ENCODE measurements at places on chromosomes 3 and 15.

- no peak for DNase-seq
Observed at GRCh38 chr3:119796368-119796767, 14.5 kb downstream of the NR1I2 start.

DNA sequence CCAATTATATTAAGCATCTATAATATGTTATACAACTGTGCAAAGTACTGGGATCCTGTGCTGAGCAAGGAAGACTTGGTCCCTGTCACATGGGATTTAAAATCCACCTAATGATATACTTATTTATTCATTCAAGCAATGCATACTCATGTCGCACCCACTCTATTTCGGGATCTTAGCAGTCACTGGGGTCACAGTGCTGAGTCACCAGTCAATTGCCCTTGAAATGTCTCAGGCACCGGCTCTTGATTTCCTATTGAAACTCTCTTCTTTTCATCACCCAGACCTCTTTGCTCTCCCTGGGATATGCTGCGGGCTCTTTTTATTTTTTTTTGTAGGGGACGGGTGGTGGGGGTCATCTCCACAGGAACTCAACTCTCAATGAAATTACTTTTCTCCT, 194.5 kb upstream of the GAP43 start:
- DNase-seq: no peak

- no peak for DNase-seq
Observed at GRCh38 chr15:77037388-77038209, 33.3 kb downstream of the TSPAN3 start.

DNA sequence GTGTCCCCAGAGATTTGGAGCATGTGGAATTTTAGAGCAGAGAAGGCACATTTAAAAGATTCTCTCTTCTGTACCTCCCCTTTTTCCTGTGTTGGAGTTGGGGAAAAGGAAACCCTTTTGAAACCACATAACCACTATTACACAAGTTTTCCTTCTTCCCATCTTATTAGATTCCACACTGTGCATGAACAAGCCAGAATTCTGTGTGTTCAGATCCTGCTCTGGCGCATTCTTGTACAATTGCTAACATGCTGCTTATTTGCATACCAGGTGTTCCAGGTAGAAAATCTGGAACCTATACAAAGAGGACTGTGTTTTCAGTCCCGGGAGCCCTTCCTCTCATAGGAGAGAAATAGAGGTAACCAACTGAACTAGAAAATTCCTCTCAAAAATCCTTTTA, 2.6 kb upstream of the CIB2 start:
- DNase-seq: no peak

Measured in activated CD4-positive, alpha-beta T cell treated with anti-CD3 and anti-CD28 coated beads for 48 hours (primary cell).